Stimulated activated CD8-positive, alpha-beta memory T cell treated with anti-CD3 and anti-CD28 coated beads, Interleukin-4, amount 100 ng/mL, for 1 hour (primary cell): ENCODE measurements at places on chromosomes 3 and 15.

DNA sequence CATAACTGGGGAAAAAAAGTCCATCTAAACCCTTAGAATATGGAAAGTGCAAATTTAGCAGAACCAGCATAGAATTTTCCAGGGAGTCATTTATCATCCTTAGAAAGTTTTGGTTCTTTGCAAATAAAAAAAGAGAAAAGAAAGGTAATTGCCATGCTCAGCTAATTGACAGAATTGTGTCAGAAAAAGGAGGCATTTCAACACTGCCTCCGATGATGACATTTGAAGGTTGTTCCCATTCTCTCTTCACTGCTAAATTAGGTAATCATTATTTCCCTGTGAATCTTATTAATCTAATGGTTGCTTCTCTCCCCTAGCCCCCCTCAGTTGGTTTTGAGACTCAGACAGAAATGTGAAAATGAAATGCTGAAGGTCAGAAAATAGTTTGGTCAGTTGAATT lies 139.2 kb downstream of the PDCD6IP start:
- no peak for DNase-seq

- no peak for DNase-seq
Measured at GRCh38 chr3:161413127-161413854, 42.0 kb upstream of the SPTSSB start.

DNA sequence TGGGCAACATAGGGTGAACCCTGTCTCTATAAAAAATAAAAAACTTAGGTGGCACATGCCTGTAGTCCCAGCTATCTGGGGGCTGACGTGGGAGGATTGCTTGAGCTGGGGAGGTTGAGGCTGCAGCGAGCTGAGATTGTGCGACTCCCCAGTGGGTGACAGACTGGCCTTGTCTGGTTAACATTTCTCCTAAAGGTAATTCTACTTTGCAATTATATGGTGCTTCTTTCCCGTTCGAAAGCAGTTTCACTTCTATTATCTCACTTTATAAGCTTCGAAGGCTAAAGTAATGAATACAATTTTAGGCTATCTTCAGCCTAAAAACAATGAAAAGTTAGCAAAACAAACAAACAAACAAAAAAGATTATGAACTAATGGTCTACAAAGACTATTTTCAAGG lies 35.3 kb downstream of the COMMD2 start:
- no peak for DNase-seq

DNA sequence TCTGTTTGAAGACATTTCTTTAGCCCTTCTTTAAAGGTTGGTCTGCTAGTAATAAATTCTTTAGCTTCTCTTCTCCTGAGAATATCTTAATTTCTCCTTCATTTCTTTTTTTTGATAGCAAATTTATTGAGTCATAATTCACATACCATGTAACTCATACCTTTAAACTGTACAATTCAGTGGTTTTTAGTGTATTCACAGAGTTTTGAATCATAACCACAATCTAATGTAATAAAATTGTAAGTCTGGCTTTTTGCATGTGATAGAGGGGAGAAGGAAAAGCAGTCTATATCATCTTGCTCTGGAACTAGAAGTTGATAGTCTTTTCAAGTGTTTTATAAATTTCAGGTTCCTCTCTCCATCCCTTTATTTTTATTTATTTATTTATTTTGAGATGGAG lies 81.3 kb downstream of the APBA2 start:
- no peak for DNase-seq

DNA sequence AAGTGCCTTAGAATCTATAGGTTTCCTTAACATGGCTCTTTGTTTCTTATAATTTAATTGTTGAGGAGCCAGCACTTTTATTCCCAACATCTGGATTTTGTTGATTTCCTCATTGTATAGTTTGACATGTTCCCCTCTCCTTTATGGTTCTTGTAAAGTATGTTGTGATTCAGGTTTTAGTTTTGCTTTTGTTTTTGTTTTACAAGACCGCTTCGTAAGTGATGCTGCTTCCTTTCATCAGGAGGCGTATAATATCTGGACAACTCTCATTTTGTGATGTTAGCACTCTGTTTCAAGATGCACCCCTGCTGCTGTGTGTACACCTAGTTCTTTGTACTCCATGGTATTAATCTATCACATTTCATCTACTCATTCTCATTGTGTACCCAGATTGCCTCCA lies 48.7 kb downstream of the SLC49A4 start:
- DNase-seq: no peak

DNA sequence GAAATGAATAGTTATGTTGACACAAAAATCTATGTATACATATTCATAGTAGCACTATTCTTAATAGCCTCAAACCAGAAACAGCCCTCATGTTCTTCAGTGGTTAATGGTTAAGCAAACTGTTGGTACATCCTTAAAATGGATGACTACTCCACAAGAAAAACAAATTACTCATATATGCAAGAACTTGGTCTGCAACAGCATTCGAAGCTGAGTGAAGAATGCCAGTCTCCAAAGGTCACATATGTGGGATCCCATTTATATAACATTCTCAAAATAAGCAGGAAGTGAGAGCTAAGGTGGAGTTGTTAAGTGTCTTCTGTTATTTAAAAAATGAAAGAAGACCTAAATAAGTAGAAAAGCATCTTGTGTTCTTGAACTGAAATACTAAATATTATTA lies 365.7 kb downstream of the GABRG3 start:
- no peak for DNase-seq

DNA sequence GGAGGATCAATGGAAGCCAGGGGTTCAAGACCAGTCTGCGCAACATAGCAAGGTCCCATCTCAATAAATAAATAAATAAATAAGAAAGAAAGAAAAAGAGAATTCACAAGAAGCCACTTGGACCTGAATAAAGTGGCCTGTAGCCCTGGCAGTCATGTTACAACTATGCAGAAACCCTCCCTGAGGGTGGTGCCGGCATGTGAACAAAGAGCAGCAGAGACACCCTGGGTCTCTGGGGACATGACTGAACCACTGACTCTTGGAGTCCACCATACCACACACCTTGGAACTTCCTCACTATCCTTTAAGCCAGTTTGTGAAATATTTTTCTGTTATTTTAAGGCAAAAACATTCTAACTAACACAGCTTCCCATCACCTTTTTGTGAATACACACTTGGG lies 93.0 kb downstream of the MEIS2 start:
- DNase-seq: no peak

- DNase-seq: no peak
Measured at GRCh38 chr15:96354731-96355567, 24.4 kb downstream of the NR2F2 start.

GRCh38 chr3:39982665-39983357 lies 173.4 kb downstream of the MYRIP start:
- no peak for DNase-seq

DNA sequence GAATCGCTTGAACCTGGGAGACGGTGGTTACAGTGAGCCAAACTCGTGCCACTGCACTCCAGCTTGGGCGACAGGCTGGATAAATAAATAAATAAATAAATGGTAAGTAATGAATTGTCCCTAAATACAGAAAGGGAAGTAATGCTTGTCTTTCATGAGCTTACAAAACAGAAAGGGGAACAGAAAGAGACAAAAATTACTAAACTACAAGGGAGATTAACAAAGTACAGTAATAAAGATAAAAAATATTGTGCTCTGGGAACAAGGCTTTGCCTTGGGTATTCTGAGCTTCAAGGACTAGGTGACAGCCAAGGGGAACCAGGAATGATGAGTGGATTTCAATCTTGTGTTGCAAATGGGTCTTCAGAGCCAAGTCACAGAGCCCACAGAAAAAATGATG lies 9.2 kb upstream of the HLTF start:
- DNase-seq: no peak

- peak; percentile 40 for DNase-seq
Measured at GRCh38 chr3:172106989-172107388, 67.6 kb downstream of the FNDC3B start.

- no peak for DNase-seq
Measured at GRCh38 chr3:152269831-152270734, 1.4 kb downstream of the MBNL1 start.

GRCh38 chr3:60313951-60314461 lies 937.2 kb downstream of the FHIT start:
- no peak for DNase-seq

DNA sequence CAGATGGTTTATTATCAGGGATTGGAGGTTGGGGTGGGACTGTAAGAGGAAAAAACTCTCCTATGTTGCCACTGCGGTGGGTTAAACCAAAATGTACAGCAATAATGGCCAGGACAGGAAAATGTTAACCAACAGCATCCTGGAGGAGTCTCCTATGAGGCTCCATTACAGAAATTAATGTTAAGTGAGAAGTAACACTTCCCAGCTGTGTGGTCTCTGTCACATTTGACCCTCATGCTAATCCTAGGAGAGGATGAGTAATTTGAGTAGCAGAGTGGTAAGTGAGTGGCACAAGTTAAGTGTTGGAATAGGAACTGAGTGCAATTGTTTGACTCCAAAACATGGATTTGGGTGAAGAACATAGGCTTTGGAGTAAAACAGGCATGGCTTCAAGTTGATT lies 39.0 kb downstream of the ARHGEF3 start:
- no peak for DNase-seq

DNA sequence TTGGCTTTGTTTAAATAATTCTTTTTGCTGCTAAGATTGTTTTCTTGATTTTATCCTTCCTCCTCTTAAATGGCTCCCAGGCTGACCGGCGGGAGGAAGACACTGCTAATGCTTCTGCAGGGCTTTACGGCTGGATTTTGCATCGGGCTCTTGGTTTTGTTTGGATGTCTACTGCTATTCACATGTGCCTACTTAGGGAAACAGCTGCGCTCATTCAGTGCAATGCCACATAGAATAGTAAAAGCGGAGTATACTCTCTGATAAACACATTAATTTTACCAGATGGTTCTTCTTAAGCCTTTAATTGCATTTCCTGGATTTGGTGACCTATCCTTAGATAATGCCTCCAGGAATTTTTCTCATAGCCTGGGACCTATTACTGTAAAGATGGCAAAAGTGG lies 146.6 kb downstream of the THSD4 start:
- no peak for DNase-seq

- no peak for DNase-seq
Measured at GRCh38 chr3:98812851-98813374, 49.8 kb downstream of the ST3GAL6 start.

- no peak for DNase-seq
Measured at GRCh38 chr3:37970802-37971201, 19.8 kb upstream of the VILL start.

GRCh38 chr3:190579514-190580137 lies 65.7 kb downstream of the IL1RAP start:
- no peak for DNase-seq

GRCh38 chr3:128068156-128068620 lies 16.0 kb downstream of the SEC61A1 start:
- DNase-seq: no peak

- no peak for DNase-seq
Measured at GRCh38 chr3:132786890-132787289, 64.7 kb upstream of the NPHP3 start.

- no peak for DNase-seq
Measured at GRCh38 chr15:83561661-83562060, 92.3 kb upstream of the ADAMTSL3 start.

DNA sequence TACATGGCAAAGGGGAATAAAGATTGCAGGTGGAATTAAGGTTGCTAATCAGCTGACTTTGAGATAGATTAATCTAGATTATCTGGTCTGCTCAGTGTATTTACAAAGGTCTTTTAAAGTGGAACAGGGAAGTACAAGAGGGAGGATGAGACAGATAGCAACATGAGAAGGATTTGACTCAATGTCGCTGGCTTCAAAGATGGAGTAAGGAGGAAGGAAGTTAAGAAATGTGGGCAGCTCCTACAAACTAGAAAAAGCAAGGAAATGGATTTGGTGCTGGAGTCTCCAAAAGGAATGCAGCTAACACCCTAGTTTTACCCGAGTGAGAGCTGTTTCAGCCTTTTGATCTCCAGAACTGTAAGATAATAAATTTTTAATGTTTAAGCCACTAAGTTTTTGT lies 180.7 kb upstream of the TTC14 start:
- DNase-seq: no peak

DNA sequence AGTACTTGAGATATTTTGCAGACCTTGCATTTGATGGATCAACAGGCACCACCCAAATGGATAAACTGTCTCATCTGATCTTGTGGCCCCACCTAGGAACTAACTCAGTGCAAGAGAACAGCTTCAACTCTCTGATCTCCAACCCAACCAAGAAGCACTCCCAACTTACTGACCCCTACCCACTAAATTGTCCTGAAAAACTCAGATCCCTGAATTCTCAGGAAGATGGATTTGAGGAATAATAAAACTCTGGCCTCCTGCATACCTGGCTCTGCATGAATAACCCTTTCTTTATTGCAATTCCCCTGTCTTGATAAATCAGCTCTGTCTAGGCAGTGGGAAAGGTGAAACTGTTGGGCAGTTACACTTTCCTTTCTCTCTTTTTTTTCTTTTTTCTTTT lies 247.9 kb downstream of the ZPLD1 start:
- DNase-seq: no peak

- DNase-seq: no peak
Measured at GRCh38 chr3:34073111-34073510, 274.7 kb downstream of the PDCD6IP start.

DNA sequence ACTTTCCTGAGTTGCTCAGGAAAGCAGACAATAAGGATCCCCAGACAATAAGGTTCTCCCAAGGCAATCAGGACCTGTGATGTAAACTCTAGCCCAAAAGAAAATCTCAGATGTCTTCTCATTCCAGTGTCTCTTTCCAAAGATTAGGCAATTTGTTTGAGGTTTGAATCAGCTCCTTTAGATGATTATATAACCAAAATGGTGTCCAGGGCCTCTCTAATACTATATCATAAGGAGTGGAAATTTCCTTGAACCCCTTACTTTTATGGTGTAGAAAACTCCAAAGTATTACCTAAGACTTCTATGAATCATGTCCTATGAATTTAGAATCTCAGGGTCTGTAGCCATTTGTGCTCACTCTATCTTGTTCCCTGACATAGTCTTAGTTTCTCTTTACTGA lies 65.9 kb downstream of the GPR176 start:
- no peak for DNase-seq

DNA sequence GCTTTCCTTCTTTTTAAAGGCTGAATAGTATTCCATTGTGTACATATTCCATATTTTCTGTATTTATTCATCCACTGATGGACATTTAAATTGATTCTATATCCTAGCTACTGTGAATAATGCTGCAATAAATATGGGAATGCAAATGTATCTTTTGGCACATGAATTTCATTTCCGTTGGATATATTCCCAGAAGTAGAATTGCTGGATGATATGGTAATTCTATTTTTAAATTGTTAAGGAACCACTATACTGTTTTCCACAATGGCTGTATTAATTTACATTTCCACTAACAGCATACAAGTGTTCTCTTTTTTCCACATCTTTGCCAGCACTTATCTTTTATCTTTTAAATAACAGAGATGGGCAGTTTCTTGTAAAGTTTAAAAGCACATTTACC lies 302.7 kb downstream of the CTNNB1 start:
- DNase-seq: no peak

GRCh38 chr3:9697892-9698291 lies 5.7 kb upstream of the CPNE9 start:
- DNase-seq: no peak

GRCh38 chr3:61687663-61688306 lies 126.4 kb downstream of the PTPRG start:
- DNase-seq: no peak

DNA sequence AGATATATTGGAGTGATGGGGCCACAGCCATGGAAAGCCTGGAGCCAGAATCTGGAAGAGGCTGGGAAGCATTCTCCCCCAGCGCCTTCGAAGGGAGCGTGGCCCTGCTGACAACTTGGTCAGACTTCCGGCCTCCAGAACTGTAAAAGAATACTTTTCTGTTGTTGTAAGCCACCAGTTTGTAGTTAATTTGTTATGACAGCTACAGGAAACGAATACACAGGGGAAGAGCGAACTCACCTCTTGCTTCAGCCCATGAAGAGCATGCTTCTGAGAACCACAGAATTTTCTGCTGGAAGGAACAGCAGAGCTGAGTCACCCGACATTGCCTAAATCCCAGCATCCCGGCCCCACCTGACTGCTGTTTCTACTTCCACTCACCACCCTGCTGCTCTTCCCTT lies 501.7 kb downstream of the SHQ1 start:
- DNase-seq: no peak
